NCI-H1105 treated with DMSO at 0.1 percent for 48 hours (cell line): ENCODE measurements at places on chromosomes 12 and 14.
A peak's percentile ranks its signal among the peaks of the same experiment; 100 is the strongest.

DNA sequence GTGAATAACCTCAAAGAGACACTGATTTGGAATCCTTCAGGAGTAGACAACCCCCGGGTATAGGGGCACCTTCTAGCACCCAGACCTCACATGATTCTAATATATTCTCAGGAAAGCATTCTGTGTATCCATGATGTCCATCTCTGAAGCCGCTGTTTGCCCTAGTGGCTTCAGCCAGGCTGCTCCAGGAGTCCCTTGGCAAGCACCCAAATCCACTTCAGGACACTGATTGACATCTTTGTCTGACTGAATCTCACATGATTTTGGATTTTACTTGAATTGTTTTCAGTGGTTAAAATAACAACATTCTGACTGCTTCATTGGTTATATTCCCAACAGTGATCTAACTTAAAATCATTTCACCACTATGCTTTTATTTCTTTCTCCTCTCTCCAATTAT is 390.5 kb upstream of the CLEC14A start:
- DNase-seq: peak; percentile 18

GRCh38 chr12:56104815-56105608 is 653 bp downstream of the PA2G4 start:
- no peak for DNase-seq

DNA sequence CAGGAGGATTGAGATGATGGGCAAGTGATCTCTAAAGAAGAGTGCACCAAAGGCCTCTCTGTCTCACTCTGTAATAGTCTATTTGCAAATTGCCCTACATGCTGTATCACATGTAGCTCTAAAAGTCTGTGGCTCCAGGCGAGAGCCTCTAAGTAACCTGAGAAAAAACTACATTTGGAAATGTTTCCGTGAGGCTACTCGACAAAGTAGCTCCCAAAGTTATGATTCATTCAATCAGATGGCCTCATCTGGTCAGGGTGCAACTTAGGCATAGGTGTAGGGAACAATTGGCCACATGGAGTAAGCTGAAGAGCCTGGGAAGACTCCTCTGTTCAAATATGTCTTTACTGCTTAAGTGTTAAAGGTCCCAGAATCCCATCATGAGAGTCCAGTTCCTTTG is 155.4 kb upstream of the PLEKHG7 start:
- no peak for DNase-seq

DNA sequence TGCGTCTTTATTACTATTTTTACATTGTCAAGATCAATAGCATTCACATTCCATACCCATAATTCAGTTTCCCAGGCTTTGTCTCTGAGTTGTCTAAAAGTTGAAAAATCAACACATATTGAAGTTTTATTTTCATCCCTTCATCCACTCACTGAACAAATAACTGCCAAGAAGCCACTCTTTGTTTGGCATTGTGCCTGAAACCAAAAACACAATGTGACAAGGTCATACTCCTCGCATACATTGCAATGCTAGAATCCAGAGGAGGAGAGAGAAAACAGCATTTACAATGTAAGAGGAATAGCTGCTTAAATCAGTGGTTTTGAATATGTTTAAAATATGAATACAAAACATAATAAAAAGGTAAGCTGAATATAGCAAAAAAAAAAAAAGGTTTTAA is 71.8 kb downstream of the CCDC60 start:
- peak; percentile 45 for DNase-seq

DNA sequence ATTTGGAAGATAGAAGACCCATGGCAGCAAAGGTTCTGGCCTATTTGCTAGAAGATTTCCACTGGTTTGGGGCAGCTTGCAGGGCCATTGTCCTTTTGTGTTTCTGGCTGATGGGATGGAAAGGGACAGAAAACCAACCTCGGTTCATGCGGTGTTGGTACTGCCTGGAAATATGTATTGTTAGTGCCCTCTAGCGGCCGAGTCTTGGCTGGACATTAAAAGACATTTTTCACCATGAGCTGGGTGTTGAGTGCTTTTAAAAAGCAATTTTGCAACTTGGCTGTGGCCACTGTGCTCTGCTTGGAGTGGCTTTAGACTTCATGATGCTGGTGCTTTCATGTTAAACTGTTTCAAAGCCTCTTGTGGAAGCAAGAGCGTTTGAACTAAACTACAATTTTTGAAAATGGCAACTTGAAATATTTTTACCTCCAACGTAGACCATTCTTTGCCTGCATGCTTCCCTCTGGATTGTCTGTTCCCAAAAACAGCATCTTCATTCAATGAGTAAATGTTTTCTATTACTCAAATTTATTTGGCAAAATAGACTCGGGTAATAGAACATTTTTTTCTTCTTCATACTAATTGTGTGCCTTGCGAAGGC is 102.7 kb upstream of the TBX5 start:
- peak; percentile 79 for DNase-seq

GRCh38 chr12:81450920-81451739 is 308.0 kb downstream of the PPFIA2 start:
- DNase-seq: peak; percentile 58

DNA sequence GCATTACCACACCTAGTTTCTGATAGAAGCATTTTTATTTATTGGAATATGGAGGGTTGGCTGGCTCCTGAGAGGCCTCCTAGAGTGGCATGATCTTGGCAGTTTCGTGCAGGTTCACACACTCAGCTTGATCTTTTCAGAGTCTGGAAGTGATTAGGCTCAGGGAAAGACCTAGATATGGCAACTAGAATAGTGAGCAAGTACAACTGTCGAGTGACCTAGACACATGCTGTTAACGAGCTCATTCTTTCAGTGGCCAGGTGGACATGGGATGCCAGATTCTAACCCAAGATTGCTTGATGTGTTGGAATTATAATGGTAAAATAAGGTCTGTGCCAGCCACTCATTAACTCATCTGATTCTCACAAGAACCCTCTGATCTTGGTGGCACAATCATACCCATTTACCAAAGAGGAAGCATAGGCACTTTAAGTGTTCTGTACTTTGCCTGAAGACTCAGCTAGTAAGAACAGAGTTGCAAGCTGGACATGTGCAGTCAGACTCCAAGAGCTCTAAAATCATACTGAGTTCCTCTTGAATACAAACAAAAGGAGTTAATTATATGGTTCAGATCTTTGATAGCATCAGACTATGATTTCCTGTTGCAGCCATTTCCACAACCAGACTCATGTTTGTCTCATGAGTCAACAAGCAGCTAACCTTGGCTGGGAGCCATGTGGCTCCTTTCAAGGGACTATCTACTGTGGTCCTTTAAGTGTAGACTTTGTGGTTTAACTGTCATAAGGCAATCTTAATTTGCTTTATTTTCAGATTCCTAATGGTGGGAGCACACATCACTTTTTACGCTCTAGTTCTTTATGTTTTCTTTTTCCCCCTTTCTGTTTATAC is 144.2 kb downstream of the PLEKHA5 start:
- peak; percentile 98 for DNase-seq

DNA sequence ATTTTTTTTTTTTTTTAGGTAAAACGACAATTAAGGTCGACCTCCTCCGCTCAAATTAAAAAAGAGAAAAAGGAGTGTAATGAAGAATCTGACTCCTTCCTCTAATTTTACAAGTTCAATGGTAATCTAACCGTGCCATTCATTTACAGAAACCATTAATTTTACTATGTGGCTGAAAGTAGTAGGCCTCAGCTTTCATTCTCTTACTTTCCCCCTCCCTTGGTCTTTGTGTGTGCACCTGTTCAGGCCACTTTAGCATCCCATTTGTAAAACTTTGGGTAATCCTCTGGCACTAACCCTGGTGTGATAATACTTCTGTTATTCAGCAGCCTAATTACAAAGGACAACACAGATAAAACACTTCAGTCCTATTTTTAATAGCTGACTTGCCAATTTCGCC is 128.1 kb downstream of the ASCL1 start:
- peak; percentile 97 for DNase-seq

GRCh38 chr14:22088614-22089342 is 415.2 kb upstream of the OR4E1 start:
- DNase-seq: no peak

- DNase-seq: no peak
These were observed 240.6 kb downstream of the SLC25A21 start for GRCh38 chr14:36931791-36932190.

DNA sequence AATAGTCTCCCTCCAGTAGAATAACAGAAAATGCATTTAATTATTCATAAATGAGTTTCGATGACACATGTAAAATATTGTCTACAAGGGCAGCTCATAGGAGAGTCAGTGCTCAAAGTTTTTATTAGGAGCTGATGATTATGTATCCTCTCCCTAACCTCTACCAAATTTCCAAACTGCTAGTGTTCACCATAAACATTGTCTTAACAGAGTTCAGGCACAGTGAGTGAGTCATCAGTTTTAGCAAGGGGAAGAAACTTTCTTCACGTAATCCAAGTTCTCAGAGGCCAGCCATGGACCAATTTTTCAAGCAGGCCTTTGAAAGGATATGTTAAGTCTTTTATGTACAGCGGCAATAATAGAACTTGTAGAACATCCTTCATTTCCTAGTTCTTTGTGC is 649.2 kb upstream of the MIS18BP1 start:
- no peak for DNase-seq

- peak; percentile 62 for DNase-seq
These were observed 43.1 kb upstream of the DICER1 start for GRCh38 chr14:95200404-95200803.

DNA sequence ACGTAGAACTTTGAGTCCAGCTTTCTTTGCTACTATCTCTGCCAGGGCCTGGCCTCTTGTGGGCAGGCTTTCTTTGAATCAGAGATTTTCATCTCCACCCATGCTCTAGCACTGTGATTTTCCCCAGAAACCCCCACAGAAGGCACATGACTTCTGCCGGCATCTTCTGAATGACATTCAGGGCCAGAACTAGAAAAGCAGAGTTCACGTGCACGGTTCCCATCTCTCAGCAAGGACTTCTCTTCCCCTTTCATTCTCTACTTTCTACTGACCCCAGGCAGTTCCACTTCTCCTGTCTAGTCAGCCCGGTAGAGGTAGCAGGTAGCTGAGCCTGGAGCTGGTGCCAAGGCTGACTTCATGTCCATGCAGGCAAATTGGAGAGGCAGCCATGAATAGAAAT is 26.9 kb downstream of the BATF start:
- DNase-seq: no peak

DNA sequence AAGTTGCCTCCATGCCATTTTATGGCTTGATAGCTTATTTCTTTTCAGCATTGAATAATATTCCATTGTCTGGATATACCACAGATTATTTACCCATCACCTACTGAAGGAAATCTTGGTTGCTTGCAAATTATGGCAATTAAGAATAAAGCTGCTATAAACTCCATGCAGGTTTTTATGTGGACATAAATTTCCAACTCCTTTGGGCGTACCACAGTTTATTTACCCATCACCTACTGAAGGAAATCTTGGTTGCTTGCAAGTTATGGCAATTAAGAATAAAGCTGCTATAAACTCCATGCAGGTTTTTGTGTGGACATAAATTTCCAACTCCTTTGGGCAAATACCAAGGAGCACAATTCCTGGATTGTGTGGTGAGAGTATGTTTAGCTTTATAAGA is 12.6 kb upstream of the PLEKHH1 start:
- no peak for DNase-seq

DNA sequence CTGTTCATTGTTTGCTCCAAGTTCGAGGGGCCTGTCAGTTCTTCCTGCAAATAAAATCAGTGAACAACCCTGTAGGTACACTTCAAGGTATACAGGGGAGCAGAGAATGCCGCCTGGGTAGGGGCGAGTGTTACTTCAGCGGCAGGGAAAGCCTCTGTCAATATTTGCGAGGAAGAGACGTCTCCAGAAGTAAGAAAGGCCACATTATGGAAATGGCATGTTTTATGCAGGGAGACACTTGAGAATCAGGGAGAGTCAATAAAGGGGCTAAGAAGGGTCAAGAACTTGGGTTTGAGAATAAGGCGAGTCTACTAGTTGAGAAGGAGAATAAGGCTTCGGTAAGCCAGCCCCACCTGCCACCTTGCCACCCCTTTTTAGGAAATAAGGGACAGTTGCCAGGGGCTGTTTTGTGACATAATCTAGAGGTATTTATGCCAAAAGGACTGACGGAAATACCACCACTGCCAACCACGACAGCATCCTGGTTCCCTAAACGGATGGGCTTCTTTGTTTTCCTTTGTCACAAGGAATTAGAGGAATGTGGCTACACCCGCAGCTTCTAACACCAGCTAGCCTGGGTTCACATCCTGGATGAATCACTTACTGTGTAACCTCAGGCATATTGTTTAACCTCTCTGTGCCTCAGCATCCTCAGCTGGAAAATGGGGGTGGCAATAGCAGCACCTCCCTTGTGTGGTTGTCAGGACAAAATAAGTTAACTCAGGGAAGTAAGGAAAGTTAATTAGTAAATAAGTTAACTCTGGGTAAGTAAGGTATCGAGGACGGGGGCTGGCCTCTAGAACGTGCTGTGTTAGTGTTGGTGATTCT is 67.7 kb downstream of the EID3 start:
- no peak for DNase-seq

GRCh38 chr14:23639891-23640523 is 3.8 kb downstream of the DHRS2 start:
- no peak for DNase-seq

- DNase-seq: peak; percentile 0
These were observed 10.7 kb downstream of the SFSWAP start for GRCh38 chr12:131721548-131721947.

DNA sequence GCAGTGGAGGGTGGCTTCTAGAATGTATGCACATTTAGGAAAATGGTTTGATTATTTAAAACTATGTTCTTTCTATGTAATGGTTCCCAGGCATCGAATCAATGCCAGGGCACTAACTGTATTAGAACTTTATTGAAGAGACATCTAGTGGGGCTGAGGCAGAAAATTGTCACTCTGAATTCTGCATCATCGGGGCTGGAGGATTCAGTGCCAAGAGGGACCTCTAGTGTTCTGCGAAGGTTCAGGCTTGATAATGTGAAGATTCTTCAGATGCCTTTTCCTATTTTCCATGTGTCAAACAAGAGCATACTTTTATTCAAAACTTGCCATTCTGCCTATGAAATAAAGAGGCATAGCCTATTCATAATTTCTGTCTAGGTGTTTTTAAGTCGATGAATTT is 146.3 kb downstream of the CAND1 start:
- DNase-seq: peak; percentile 34

- DNase-seq: no peak
These were observed 2.9 kb upstream of the MYH7 start for GRCh38 chr14:23438101-23438971.

DNA sequence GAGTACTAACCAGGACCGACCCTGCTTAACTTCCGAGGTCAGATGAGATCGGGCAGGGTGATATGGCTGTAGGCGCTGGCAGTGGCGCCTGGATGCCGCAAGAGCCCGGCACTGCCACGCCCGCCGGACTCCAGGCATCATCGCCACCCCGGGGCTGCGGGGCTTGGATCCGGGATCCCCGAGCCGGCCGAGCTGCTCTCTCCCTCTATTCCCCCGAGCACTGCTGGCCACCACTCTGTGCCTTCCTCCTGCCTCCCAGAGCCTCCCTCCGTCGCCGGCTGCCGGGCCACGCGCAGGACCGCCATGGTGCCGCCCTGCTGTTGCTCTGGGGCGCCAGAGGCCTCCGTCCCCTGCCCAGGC is 153.2 kb upstream of the ALG10B start:
- DNase-seq: peak; percentile 21
